ENCODE measurements at places on chromosomes 12 and 14. TPM values are rescaled to one million over a fixed set of nuclear protein-coding genes. Genes with fewer than 3 reads are reported as not detected.
A peak's percentile ranks its signal among the peaks of the same experiment; 100 is the strongest.

GLT8D2 gene
- 25.3 TPM for total RNA-seq

RGS6 gene
- total RNA-seq: 0.14 TPM

NRL gene
- total RNA-seq: 1.6 TPM

SERPINA12 gene
- not detected for total RNA-seq

KRT77 gene
- total RNA-seq: not detected

KLC1 gene
- 83.8 TPM for total RNA-seq

KRT75 gene
- 0.12 TPM for total RNA-seq

KRT80 gene
- total RNA-seq: 4.7 TPM

MAX gene
- 39.9 TPM for total RNA-seq

GRCh38 chr14:54025661-54026060 is 69.0 kb upstream of the BMP4 start:
- DNase-seq: peak; percentile 30

DNA sequence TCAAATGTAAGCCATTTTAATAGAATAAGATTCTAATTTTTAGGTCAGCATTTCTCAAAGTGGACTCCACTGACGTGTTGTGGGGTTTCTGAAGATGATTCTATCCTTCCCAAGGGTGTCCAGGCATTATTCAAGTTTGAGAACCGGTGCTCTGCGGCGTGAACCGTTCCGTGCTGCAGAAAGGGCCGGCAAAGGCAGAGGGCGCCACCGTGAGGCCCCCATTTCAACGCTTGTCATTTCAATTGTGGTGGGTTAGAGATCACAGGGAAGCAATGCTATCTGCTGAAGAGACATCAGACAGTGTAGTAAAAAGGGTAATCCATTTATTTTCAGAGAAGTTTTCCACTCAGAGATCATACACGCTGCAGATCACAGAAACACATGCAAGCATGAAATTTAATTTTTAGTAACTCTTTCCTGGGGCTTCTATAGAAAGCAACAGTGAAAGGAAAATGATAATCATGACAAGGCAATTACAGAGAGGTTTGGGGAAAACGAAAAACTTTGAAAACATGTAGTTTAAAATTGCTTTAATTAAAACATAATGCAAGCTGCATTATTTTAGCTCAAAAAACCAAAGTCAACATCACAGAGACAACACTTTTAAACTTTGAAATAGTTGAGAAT is 201.7 kb downstream of the EXOC5 start:
- peak; percentile 11 for DNase-seq

DNA sequence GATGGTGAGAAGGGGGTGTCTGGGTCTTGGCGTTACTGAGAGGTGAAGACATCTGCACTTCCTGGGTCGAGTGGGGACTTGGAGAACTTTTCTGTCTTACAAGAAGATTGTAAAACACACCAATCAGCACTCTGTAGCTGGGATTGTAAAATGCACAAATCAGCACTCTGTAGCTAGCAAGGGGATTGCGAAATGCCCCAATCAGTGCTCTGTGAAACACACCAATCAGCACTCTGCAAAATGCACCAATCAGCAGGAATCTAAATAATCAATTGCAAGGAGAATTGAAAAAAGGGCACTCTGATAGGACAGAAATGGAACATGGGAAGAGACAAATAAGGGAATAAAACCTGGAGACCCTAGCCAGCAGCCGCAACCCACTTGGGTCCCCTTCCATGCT is 376.1 kb upstream of the SFSWAP start:
- no peak for DNase-seq

- DNase-seq: peak; percentile 23
These were observed 648.1 kb downstream of the BCL11B start for GRCh38 chr14:98623788-98624415.

- DNase-seq: no peak
These were observed 597.5 kb upstream of the LMO3 start for GRCh38 chr12:17203497-17203896.

DNA sequence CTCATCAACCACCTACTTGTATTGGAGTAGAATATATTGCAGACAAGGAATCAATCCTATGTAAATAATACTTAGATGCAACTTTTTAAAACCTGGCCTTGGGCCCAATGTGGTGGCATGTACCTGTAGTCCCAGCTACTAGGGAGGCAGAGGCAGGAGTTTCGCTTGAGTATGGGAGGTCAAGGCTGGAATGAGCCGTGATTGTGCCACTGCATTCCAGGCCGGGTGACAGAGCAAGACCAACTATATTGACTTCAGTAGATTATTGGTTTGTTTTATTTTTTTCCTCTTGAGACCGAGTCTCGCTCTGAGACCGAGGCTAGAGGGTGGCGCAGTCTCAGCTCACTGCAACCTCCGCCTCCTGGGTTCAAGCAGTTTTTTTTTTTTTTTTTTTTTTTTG is 3.6 kb downstream of the LARP4 start:
- no peak for DNase-seq

GRCh38 chr12:46549527-46550265 is 177.1 kb upstream of the SLC38A2 start:
- peak; percentile 85 for DNase-seq

DNA sequence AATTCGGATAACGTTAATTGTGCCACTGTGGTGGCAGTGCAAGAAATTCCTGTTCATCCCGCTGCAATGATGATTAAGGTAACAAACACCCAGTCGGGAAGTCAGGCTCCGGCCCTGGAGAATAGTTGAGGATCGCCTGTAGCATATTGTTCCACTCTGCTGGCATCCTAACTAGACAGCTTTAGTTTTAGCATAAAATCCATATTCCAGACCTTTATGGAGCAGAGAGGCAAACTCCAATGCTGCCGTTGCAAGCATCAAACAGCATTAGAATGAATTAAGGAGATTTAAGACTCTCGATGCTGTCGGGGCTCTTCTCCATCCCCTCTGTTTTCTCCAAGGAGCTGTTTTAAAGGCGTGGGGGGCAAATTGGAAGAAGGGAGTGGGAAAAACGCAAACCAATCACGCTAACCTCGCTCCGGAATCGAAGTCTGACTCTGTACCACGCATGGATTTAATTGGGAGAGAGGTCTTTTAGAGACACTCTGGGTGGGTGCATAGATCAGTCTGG is 660.4 kb downstream of the VRK1 start:
- no peak for DNase-seq

DNA sequence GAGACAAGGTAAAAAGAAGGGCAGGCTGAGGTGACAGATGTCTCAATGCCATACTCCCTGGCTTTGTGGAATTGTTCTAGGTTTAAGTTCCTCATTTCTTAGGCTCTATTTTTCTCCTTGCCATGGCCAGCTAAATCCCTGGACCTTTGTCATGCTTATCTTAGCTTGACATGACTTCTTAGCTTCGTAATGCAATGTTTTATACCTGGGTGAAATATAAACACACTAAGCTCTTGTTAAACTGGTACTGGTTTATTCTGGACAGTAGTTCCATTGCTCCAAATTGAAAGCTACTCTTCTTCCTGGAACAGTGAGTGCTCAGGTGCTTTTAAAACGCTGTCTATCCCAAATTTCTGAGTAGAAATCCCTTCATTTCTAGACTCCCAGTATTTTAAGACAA is 17.4 kb upstream of the ARHGAP5 start:
- DNase-seq: no peak

GRCh38 chr14:68791902-68792677 is 777 bp downstream of the ZFP36L1 start:
- no peak for DNase-seq

DNA sequence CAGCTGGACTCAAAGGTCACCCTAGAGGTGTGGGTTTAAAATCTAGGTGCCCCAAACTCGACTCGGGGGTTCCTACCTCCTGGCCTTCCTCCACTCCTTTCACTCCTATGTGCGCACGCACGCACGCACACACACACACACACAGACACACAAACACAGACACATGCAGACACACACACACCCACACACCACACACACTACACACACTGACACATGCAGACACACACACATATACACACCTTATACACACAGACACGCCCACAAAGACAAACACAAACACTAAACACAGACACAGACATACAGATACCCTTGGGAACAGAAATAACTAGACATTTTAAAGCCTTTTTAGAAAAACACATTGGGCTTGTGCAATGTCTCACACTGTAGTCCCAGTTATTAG is 31.8 kb downstream of the GSC start:
- DNase-seq: no peak

- peak; percentile 96 for DNase-seq
These were observed 353.4 kb downstream of the KCNH5 start for GRCh38 chr14:62691647-62692489.

DNA sequence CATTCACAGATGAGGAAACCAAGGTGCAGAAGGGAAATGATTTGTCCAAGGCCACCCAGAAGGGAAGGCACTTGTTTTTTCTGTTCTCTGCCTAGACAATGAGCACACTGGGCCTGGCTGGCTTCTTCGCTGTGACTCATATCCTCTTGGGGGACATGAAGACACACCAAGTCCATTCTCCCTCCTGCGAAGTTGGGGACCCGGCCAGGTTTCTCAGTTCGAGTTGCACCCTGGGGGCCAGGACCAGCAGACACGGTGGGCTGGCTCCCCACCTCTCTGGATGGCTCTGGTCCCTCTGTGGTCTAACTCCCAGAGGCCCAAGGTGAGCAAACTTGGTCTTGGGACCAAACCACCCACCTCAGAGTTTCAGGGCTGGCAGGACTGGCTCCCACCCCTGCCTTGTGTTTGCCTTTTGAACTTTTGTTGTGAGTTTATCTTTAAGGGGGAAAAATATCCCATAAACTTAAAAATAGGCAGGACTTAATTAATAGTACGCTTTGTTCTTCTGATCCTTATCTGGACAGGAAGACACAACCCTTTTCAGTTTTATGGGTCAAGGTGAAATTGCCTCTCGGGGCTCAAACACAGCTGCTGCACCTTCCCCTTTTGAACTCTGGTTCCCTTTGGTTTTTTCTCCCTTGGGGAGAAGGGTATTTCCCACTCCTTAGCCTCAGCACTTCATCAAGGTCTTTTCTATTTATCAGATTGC is 9.0 kb upstream of the MLEC start:
- peak; percentile 31 for DNase-seq

DNA sequence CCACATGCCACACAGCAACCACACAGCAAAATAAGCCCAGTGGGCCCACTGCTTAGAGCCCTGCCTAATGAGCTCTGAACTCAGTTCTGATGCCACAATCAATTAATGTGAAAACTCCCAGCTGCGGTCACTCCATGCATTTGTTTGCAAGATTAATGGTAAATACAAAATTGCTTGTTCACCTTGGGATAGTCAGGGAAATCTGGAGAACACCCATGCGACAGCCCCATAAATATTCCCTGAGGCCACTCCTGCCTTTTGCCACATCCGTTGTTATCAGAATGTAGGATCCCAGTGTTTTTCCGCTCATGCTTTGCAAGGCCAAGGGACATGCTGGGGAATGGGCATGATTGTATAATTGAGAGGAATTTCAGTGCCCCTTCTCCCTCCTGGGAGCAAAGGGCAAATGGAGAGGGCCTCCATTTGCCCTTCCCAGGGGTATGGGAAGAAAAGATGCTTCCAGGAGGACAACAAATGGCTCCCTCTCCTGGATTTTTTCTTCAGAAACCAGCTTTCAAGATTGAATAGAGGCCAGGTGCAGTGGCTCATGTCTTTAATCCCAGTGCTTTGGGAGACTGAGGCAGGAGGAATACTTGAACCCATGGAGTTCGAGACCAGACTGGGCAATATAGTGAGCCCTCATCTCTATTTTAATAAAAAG is 30.8 kb upstream of the CMKLR1 start:
- DNase-seq: peak; percentile 43

- peak; percentile 88 for DNase-seq
These were observed 113.7 kb upstream of the NCOR2 start for GRCh38 chr12:124680863-124681778.

GRCh38 chr12:27176765-27177164 is 67.3 kb upstream of the STK38L start:
- DNase-seq: no peak

- no peak for DNase-seq
These were observed 46.5 kb upstream of the ESR2 start for GRCh38 chr14:64340560-64341196.

DNA sequence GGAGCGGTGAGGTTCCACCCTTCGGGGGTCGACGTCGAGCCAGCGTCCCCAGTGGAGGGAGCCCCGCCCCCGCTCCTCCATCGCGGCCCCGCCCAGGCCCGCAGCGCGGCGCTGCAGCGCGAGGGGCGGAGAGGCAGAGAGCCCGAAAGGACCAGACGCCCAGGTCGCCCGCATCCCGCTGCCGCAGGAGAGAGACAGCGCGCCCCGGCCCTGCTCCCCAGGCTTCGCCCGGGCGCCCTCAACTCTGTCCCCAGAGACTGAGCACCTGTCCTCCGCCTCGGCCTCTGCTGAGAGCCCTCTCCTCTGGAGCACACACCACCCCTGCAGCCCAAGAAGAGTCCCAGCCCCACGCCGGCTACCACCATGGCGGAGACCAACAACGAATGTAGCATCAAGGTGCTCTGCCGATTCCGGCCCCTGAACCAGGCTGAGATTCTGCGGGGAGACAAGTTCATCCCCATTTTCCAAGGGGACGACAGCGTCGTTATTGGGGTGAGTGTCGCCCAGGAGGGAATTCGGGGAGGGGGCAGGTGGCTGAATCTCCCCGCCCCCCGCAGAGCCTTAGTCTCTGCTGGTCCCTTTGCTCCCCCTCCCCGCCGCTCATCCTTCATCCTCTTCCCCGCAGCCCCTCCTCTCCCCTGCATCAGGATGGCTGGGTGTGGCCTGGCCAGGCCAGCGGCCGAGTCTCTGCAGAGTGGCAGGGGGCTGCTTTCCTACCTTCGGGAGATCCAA is at the start of gene KIF5A:
Gene KIF5A, plus strand, starts transcription at position 136 of the 732 bp plus-strand sequence. Its CDS starts 228 bp downstream, at position 364.
- DNase-seq: no peak

DNA sequence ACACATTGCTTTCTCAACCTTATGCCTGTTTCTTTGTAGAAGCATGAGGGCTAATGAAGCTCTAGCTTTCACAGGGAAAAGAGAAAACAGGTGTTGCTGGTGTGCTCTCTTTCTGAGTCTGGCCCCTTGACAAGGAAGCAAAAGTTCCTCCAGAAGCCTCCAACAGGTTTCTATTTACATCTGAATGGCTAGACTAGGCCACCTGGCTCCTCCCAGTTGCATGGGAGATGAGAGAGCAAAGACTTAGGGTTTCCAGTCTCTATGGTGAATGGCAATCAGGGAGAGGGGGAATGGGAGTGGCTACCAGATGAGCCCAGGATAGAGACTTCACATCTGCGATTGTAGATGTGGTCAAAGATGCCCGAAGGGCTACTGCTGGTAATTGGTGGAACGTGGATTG is 138.1 kb upstream of the PLXNC1 start:
- no peak for DNase-seq

- DNase-seq: no peak
These were observed 1.8 kb upstream of the PARP2 start for GRCh38 chr14:20341646-20342045.

Measured in H4 (cell line).